ENCODE measurements at places on chromosomes 6 and 20.
A peak's percentile ranks its signal among the peaks of the same experiment; 100 is the strongest.

DNA sequence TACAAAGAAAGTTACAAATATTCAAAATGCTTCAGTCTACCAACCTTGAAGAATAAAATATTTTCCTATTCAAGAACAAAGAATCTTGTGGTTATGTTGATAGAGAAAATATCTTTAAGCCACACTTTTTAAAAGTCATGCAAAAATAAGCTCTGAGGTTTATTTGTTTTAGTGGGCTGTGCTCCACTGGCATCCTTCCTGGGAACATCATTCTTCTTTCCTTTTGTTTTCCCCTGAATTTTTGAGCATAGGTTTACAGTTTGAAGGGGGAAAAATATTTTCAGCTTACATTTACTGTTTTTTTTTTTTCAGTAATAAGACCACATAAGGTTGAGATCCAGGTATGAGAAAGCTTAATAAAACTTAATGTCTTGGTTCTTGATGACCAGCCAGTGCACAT is 72.0 kb upstream of the BACH2 start:
- no peak for DNase-seq

- no peak for DNase-seq
Observed at GRCh38 chr6:20751293-20751935, 217.2 kb downstream of the CDKAL1 start.

GRCh38 chr20:12893019-12893418 is 115.8 kb upstream of the SPTLC3 start:
- DNase-seq = no peak

DNA sequence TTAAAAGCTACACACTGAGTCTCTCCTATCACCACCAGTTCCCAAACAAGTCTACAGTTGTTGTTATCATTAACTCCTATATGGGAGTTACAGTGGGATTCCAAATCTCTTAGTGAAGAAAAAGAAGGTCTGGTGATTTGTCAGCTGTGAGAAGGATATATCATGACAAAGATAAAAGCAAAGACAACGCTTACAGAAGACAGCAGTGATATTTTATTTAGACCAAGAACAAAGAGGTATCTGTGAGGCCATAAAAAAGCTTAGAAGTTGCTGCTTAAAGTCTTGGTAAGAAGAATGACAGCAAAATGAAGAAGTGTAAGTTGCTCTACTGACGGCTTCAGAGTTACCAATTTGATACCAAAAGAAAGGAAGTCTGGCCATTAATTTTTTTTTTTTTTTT is 47.2 kb downstream of the CHD6 start:
- no peak for DNase-seq

GRCh38 chr6:146878952-146879340 is 280.2 kb downstream of the ADGB start:
- DNase-seq = no peak

GRCh38 chr20:14062786-14063185 is 67.5 kb downstream of the MACROD2 start:
- no peak for DNase-seq

- DNase-seq = peak; percentile 76
Observed at GRCh38 chr6:71403422-71404134, 115.0 kb downstream of the OGFRL1 start.

DNA sequence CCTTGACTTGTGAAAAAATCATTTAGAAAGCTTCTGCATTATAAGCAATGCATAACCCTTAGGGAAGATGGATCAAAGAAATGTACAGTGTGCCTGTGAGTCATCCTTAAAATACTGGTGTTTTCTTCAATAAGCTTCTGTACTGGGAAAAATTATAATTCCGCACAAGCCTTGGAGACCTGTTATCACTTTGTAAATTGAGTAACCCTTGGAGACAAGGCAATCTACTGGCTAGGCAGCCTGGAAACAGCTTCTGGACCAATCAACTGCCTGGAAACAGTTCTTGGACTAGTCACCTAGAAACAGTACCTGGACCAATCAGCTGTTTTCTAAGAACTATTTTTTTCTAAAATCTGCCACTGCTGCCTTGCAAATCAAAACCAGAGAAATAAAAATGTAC is 25.8 kb upstream of the RNGTT start:
- no peak for DNase-seq

DNA sequence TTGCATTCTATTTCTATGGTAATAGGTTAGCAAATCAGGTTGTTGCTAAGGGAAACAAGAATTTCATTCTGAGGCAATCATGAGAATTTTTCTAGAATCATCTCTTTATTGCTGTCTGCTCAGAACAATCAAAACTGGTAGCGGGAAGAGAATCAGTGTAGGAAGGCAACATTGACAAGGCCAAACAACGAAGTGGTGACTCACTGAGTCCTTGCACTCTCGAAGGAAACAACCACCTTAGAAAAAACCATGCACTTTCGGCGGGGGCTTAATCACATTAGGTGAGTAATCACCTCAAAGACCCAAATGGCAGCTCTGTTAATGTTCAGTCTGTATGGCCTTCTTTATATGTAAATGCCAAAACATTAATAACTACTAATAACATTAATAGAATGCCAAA is 78.8 kb upstream of the MAP7 start:
- DNase-seq = no peak

GRCh38 chr6:58419321-58419720 is 1101.9 kb downstream of the PRIM2 start:
- no peak for DNase-seq

DNA sequence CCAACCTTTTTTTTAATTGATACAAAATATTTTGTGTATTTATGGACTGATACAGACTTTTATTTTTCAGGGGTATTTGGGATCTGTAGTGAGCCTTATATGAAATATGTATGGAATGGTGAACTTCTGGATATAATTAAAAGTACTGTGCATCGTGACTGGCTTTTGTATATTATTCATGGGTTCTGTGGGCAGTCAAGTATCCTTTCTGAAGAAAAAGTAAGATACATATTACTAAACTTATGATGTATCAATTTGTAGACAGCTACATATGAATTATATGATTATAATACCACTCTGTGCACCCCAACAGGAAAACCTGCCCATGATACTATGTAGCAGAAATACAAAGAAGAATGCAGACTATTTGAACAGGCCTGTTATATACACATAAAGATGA is 47.2 kb downstream of the FIG4 start:
- DNase-seq = no peak

GRCh38 chr6:29451471-29452193 is 5.2 kb downstream of the OR11A1 start:
- no peak for DNase-seq

DNA sequence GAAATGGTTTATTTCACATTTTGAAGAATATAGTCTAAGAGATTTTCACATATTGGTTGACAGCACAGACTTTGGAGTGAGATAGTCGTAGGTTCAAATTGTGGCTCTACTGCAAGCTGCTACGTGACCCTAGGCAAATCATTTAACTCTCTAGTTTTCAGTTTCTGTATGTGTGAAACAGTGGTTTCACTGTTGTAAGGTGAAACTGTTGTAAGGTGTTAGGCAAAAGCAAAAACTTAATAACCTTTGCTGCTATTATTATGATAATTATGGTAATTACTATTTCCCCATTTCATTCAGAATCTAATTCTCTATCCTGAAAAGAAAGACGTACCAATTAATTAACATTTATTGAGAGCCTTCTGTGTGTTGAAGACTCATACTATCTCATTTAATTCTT is 144.2 kb downstream of the REV3L start:
- DNase-seq = no peak

GRCh38 chr6:43144879-43145278 is 26.2 kb upstream of the SRF start:
- no peak for DNase-seq

GRCh38 chr6:136604328-136604825 is 54.2 kb upstream of the MAP7 start:
- DNase-seq = no peak

- no peak for DNase-seq
Observed at GRCh38 chr6:100892693-100893092, 11.6 kb upstream of the ASCC3 start.

GRCh38 chr6:122710908-122711635 is 68.4 kb upstream of the FABP7 start:
- no peak for DNase-seq

GRCh38 chr6:155248008-155249001 is 15.5 kb upstream of the CLDN20 start:
- DNase-seq = peak; percentile 18

DNA sequence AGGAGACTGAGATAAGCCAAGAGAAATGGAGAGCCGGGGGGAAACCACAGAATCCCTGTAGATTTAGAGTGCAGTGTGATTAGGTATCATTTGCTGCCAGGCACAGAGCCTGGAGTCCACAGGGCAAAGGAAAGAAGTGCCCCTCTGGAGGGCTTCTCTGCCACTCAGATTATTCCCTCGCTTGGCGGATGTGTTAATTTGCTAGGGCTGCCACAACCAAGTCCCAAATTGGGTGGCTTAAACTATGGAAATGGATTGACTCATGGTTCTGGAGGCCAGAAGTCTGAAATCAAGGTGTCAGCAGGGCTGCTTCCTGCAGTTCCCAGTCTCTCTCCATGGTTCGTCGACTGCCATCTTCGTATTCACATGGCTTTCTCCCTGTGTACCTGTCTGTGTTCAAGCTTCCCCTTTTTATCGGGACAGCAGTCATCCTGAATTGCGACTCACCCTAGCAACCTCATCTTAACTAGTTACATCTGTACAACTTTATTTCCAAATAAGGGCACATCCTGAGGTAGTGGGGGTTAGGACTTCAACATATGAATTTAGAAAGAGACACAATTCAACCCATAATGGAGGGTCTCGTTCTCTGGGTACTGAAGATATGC is 122.2 kb downstream of the ANKRD60 start:
- DNase-seq = no peak

DNA sequence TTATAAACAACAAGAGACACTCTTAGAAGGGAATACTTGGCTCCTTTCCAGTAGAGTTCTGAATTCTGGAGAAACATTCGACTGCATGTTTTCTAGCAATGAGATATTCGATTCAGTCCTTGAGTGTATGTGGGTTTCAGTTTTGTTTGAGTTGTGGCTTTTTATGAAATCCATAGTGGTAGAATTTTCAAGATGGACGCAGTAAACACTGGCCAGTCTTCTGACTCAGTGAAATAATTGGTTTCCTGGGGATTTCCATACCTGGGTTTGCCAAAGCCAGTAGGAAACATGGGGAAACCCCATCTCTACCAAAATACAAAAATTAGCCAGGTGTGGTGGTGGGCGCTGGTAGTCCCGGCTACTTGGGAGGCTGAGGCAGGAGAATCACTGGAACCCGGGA is 273.5 kb upstream of the PLCB4 start:
- DNase-seq = no peak

DNA sequence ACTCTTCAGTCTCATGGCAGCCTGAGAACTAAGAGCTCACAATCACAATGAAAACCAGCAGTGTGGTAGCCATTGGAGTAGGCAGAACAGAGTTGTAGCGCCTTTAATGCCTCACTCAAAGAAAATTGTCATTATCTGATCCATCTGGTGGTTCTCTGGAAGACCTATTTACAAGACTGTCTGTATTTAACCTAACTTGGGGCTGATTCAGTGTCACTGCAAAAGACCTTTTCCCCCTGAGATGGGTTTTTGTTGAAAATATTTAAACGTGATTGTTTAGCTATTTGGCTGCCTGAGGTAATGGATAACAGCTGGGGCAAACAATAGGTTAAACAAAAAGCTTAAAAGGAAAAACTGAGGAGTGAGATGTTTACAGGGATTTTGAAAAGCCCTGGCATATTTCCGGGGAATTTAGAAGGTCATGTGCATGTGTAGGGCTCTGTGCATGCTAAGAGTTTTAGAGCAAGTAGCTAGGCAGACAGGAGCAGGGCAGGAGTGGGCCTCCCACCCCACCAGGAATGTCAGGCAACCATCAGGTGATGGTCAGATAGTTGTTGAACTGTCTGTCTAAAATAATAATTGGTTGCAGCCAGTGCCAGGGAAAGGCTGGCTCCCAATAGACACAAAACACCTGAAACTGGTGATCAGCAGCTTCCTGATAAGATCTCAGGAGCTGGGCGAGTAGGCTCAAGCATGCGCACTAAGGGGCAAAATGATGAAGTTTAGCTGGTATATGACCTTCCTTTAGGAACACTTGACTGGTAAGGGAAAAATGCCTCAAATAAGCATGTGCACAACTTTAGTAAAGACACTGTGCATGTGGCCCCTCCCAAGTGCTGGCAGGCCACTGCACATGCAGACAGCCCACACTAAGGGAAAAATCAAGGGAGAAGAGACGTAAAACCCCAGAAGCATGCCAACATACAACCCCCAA is 70.8 kb upstream of the AKIRIN2 start:
- peak; percentile 36 for DNase-seq

- DNase-seq = peak; percentile 94
Observed at GRCh38 chr6:28589234-28589956, 63.7 kb downstream of the GPX5 start.

DNA sequence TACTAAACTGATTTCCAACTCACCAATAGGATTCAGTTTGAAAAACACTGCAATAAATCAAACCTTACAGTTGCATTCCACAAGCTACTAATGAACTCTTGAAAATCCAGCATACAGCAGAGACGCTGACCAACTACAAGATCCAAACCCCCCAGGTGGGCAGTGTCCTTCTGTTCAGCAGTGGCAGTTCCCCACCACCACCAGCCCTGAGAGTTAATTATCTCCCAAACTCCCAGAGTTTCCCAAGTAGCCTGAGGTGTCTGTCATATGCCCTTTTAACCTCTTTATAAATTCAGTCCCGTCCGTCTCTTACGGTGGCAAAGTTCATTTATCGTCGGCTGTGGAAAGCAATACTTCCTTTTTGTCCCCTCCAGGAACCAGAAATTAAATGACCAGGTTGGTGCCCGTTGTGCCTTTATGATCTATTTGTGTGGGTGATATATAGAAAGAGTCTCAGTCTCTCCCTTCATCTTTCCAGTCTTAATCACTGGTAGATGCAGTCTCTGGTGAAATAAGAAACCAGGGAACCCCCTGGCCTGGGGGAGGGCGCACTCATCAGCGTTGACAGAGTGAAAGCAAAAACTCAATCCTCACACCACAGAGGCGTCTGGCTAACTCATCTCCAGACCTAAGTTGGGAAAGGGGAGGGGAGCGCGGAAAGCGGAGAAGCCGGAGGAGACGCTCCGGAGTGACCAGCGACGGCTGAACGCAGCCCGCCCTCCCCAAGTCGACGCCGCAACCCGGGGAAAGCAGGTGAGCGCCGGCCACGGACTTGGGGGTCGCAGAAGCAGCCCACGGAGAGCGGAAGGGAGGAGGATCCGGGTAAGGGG is 717 bp downstream of the MRPL14 start:
- DNase-seq = no peak

DNA sequence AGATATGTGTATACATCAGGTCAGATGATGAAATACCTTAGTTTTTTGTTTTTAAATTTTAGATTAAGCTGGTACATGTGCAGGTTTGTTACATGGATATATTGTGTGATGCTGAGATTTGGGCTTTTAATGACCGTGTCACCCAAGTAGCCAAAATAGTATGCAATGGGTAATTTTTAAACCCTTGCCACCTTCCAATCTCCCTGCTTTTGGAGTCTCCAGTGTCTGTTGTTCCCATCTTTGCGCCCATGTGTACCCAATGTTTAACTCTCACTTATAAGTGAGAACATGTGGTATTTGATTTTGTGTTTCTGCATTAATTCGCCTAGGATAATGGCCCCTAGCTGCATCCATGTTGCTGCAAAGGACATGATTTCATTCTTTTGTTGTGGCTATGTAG is 45.8 kb downstream of the TNFAIP3 start:
- DNase-seq = no peak

- no peak for DNase-seq
Observed at GRCh38 chr6:136123468-136123867, 126.6 kb downstream of the MTFR2 start.

- no peak for DNase-seq
Observed at GRCh38 chr6:160101277-160102205, 20.1 kb upstream of the SLC22A1 start.
